ENCODE measurements at places on chromosomes 1 and 21. TPM values are rescaled to one million over a fixed set of nuclear protein-coding genes. Genes with fewer than 3 reads are reported as not detected.

DNA sequence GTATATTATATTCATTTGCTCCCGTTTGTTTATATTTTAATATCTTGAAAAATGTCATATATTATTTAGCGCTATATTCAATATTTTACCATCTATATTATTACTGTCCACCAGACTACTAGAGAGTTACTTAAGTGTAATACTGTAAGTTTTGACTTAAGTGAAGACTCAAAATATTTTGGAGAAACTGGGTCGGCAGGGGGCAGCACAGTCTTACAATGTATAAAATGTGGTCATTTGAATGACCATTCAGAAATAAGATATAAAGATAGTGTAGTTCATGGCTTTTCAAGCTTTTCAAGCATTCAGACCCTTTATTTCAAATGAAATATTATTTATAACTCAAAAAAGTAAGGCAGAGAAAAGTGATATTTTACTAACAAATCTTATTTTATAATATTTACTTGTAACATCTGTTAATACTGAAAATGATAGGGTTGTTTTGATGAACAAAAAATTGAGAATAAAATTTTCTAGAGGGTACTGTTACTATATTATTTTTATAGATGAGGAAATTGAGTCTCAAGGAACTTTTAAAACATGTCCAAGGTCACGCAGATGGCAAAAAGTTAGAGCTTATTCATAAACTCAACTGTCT is 89.0 kb upstream of the SERTAD4 start:
- no peak overlapping the region for H3K4me3 ChIP-seq
- H3K36me3 ChIP-seq = no peaks in the 10 kb centered on the region
- peaks cover 2% of the 10 kb centered on the region for H3K27me3 ChIP-seq

DNA sequence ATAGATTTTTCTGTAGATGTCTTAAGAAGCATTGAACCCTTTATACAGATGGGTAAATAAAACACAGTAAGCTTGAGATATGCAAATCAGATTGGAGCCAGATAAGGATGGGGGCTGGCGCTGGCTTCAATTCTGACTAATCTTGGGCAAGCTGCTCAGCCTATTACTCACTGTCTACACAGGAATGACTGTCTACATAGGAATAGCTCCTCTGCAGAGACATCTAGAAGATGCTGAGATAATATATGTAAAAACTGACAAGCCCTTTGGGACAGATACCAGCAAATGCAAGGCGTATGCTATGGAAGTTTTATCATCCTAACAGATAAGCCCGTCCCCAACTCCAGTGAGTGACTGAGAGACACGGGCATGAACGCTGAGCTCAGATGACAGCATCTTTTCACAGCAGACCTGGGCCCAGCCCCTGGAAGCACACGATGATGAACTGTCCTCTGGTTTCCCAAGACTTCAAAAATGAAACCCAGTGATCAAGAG is 1.7 kb downstream of the CLDN14 start:
- H3K4me1 ChIP-seq = peaks cover 30% of the 10 kb centered on the region
- peaks cover 6% of the 10 kb centered on the region for H3K36me3 ChIP-seq
- peak; percentile 85 for DNase-seq
- H3K27ac ChIP-seq = peak overlapping the region; percentile 98

- DNase-seq = no peak
- peaks cover 12% of the 10 kb centered on the region for H3K4me1 ChIP-seq
- no peak overlapping the region for H3K4me3 ChIP-seq
- H3K36me3 ChIP-seq = no peaks in the 10 kb centered on the region
- H3K27ac ChIP-seq = no peak overlapping the region
These were observed 17.5 kb downstream of the UBASH3A start for GRCh38 chr21:42421018-42421793.

Gene SLAMF9
- total RNA-seq = not detected

Gene PROK1
- total RNA-seq = not detected

Gene OR2L2
- not detected for total RNA-seq

Gene AKR7A3
- 0.49 TPM for total RNA-seq
